Left colon (tissue), 2 donors: ENCODE measurements at places on chromosomes 2 and 18. TPM values are rescaled to one million over a fixed set of nuclear protein-coding genes. Genes with fewer than 3 reads are reported as not detected.

DNA sequence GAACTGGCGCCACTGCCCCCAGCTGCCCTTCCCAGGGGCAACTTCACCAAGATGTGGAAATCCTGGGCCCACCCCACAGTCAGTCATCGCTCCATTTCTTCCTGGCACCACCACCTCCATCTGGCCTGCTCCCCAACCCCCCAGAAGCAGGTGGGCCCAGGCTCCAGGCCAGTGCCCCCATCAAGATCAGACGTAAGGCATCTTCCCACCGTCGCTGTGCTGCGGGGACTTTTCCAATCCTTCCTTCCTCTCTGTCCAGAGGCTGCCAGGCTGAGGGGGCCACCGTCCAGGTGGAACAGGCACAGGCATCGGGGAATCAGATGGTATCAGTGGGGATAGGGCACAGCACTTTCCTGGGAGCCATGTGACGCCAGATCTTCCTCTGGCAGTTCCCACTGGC, 8.1 kb downstream of the PRLH start:
- DNase-seq, result no peak

DNA sequence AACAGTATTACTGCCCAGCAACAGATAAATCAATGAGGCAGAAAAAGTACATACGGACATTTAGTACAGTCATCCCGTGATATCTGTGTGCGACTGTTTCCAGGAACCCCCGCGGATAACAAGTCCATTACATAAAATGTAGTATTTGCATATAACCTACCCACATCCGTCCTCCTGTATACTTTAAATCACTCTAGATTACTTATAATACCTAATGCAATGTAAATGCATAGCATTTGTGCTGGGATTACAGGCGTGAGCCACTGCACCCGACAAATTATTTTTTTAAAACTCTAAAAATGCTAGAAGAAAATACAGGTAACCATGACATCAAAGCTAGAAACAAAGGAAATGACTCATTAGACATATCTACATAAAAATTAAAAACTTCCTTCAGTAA, 91.6 kb downstream of the FAM161A start:
- no peak for DNase-seq

DNA sequence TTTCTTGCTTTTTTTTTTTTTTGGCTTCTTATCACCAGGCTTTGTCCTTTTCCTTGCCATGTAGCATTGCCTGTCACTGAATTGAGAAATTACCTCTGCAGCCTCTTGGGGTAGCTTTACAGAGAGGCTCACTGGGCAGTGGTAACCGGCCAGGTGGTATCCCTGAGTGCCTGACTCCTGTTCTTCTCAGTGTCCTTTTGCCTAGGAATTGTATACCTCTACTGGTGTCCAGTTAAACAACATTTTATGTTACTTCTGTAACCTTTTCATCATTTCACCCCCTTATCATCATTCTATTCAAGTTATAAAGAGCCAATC, 523.9 kb downstream of the BCL11A start:
- DNase-seq, result no peak

The SCN1A gene
- total RNA-seq, result not detected

The EFHD1 gene
- 2.7 TPM for total RNA-seq
